ENCODE measurements at places on chromosomes 16 and 17.

DNA sequence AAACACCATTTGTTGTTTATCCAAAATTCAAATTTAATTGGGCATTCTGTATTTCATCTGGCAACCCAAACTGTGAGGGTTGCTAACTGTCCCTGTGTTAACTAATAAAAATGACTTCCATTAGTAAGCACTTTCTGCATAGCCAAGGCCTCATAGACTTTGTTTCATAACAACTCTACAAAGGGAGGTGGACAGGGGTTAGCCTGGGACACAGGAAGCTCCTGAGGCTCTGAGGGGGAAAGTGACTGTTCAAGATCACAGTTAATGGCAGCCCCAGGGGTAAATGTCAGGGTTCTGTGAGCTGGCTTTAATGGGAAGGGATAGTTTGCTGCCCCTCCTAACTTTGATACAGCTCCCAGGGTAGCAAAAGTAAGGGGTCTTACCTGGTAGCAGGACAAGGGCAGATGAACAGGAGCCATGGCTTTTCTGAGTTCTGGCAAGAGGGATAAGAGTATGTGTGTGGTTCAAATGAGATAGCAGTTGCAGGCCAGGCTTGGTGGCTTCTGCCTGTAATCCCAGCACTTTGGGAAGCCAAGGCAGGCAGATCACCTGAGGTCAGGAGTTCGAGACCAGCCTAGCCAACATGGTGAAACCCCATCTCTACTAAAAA, 2.2 kb downstream of the HEATR9 start:
- no peak for DNase-seq

- DNase-seq, result no peak
Observed at GRCh38 chr16:50580180-50580798, 32.1 kb downstream of the NKD1 start.

DNA sequence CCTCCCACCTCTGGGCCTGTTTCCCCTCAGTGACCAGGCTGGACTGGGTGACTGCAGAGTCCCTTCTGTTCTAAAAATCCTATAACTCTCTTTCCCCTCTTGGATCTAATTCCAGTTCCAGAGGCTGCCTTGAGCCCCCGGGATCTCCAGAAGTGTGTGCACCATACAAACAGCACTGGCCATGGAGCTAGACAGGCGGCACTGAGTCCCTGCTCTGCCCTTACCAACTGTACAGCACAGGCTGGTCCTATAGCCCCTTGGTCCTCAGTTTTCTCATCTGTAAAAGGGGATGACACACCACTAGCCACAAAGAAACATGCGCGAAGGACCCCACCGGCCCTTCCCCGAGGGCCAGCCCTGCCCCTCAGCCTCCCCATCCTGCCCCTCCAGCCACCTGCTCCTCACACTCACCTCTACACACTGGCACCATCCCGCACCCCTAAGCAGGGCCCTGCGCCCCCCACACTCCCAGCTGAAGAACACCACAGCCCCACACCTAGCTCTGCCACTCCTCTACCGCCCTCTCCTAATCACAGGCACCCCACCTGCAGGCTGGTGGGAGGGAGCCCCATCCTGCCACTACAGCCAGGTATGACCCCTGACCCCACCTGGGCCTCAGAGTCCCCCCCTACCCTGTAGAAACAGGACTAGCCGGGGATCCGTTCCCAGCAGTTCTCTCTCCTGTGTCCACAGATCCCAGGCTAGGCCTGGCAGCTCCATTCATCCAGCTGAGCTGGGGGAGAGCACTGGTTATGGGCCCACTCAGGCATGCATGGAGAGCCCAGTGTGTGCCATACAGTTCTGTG, 913 bp upstream of the KRT16 start:
- no peak for DNase-seq

- DNase-seq, result no peak
Observed at GRCh38 chr17:15485045-15485444, 17.6 kb upstream of the CDRT4 start.

DNA sequence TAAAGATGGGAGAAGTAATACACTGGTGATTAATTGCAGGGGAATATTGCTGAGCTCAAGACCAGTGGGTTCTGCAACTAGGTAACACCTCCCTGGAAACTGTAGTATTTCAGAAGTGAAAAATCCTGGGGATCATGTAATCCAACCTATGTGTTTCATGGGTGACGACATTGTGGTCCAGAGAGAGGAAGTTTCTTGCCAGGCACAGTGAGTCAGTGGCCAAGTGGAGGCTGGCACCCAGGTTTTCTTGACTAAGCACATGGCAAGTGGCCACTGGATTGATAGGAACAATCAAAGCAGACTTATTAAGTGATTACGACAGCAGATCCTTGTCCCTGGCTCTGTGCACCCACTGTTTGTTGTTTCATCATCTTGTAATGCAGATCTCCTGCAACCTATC, 14.6 kb upstream of the CIITA start:
- DNase-seq, result no peak

GRCh38 chr16:75774197-75774596, 47.9 kb upstream of the CPHXL start:
- DNase-seq, result no peak

DNA sequence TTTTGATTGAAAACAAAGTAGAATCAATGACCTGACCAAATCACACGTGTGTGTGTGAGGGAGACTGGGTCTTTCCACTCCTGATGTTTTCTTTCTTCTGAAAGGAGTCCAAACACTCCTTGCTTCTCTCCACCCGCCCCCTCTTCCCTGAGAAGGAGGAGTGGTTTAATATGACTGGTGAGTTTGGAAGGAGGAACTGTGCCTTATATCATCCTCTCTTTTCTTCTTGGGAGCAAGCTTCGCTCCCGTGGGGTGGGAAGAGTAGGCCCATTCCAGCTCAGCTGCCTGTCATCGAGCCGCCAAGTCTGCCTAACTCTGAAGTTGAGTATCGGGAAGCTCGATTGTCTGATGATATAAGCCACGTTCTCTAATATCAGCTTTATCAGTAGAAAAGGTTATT, 96.5 kb downstream of the YPEL2 start:
- DNase-seq, result peak; percentile 76

DNA sequence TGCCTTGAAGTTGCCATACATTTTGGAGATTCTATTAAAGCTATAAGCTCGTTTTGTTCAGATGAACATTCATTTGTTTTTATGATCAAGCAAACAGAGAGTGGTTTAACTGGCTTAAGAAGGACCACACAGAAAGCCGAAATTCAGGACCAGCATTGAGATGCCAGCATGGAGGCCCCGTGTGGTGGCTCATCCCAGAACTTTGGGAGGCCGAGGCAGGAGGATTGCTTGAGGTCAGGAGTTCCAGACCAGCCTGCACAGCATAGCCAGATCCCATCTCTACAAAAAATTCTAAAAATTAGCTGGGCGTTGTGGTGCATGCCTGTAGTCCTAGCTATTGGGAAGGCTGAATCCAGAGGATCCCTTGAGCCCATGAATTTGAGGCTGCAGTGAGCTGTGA, 45.9 kb upstream of the KIFC3 start:
- no peak for DNase-seq

DNA sequence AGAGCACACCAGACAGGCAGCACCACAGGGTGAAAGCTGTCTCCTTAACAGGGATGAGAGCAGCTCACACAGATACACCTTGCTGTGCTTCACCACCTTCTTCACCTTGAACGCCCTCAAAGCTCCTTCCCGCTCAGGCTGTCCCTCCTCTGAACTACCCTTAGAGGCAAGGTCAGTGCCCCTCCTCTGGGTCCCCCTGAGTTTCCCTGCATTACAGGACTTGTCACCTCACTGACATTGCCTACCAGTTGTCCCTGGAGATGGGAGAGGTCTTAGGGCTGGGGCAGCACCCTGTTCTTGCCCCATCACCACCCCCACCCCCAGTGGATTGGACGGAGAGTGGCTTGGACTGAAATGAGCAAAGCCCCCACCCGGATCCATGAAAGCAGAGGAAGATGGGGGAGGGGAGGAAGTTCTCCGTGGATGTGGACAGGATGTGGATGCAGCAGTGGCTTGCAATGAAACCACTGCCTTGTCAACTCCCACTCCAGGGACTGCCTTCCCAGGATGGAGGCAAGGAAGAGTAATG, 73.2 kb upstream of the CDH5 start:
- no peak for DNase-seq

- DNase-seq, result no peak
Observed at GRCh38 chr16:56547949-56548567, 16.8 kb upstream of the MT4 start.

DNA sequence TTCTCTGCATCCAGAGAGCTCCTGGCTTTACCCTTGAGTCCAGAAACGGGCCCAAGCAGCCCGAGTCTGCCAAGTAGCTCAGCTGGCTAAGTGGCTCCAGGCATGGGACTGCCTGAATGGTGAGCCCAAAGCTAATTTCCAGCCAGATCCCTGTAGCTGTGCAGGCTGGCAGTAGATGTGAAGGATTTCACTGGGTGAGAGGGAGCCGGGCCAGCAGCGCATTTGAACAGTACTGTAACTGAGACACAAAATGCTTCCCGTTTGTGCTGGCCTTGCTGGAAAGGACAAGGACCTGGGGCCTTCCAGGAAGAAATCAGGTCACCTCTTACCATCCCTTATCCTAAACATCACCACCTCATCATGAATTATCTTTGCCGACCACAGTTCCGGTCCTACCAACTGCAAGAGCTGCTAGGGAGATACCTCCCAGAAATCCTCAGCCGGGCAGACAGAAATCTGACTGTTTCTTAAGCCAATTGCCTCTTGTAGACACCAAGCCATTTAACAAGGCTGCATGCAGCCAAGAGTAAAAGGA, 3.7 kb downstream of the TIMP2 start:
- DNase-seq, result peak; percentile 62

DNA sequence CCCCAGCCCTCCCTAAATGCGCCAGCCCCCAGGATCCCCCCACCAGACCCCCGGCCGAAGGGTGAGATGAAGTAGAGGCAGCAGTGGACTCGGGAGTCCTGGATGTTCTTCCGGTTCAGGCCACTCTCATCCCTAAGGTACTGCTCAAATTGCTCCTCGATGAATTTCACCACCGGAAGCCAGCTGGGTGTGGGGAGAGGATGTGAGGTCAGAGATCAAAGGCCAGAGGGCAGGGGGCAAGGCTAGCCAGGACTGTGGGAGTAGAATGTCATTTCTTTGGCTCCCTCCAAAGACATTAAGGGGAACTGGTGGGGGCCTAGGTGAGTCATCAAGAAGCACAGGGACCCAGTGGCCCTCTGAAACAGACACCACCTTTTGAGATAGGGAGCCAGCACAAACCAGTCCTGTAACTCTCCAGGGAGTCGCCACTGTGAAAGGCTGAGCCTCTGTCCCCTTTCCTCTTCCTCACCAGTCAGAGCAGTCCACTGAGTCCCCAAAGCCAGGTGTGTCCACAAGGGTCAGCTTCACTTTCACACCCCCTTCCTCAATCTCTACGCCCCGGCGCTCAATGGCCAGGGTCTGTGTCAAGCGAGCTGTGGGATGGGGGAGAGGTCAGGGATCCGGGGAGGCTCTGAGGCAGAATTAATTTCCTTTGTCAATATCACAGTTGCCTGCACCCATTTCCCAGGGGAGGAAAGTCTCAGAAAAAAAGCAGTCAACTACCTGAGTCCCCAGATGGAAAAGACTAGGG, 895 bp downstream of the SEPTIN1 start:
- DNase-seq, result no peak

GRCh38 chr16:11258553-11259492, 2.8 kb upstream of the SOCS1 start:
- peak; percentile 73 for DNase-seq

GRCh38 chr17:81428948-81429774, 33.9 kb downstream of the BAHCC1 start:
- peak; percentile 94 for DNase-seq

DNA sequence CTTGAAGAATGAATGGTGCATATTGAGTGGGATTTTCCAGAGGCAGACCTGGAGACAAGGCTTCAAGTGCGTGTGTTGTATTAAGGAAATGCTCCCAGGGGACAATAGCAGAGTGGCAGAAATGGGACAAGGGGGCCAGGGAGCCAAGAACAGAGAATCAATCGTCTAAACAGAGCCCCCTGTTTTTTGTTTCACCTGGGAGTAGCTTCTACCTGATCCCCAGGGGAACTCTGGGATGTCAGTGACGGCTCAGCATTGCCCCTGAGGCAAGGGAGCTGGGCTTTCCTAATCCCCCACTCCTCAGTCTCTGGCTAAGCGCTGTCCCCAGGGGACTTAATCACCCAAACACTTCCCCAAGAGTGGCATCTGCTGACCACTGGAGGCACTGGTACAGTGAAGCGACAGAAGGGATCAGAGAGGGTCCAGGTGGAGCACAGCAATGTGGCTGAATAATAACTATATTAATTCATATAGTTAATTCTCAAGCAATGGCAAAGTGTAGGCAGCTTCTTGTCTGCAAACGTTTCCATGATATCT, 35.7 kb upstream of the C16orf78 start:
- no peak for DNase-seq

DNA sequence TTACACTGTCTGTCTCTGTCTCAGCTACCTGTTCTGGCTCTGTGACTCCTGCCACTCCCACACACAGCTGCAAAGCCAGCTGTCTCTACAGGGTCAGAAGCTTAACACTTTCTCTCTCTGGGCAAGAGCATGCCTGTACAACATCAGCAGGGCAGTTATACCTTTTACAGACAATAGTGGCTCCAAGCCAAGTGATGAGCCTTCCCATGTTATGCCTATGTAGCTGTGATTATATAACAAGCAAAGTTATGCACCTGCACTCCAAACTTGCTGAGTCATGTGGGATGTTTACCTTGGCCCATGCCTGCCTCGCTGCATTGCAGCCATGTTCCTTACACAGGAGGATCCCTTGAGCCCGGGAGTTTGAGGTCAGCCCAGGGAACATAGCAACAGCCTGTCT, 31.8 kb upstream of the APPBP2 start:
- no peak for DNase-seq

DNA sequence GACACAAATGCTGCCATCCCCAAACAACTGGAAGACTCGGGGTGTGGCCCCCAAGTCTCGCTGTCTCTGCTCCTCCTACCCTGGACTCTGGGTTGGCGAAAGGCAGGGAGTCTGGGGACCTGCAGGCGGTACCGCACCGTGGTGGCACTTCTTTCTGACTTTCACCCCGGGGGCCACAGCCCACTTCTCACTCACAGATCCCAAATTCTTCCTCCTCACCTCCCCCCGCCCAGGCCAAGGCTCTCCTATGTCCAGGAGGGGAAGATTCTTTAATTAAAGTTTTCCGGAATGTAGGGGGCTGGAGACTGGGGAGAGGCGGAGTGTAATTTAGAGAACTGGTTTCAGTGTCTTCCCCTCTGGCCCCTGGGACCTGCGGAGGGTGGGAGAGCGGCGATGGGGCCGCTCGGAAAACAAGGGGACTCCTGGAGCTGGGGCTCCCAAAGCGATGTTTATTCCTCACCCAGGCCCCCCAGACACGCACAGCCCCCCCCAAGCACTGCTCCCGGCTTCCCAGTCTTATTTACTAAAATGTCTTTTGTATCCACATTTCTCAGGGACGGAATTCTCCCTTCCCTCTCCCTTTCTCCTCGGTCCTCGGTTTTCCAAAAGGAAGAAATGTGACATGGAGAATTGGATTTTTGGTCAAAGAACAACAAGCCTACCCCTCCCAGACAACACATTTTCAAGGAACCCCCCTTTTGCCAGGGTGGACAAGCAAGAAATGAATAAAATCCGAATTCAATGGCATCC, 1.2 kb downstream of the WNT3 start:
- DNase-seq, result no peak

- DNase-seq, result no peak
Observed at GRCh38 chr16:18931756-18932155, 5.5 kb upstream of the SMG1 start.

All from posterior cingulate gyrus (tissue), 11 donors.